ENCODE measurements at places on chromosomes 7 and 10.

DNA sequence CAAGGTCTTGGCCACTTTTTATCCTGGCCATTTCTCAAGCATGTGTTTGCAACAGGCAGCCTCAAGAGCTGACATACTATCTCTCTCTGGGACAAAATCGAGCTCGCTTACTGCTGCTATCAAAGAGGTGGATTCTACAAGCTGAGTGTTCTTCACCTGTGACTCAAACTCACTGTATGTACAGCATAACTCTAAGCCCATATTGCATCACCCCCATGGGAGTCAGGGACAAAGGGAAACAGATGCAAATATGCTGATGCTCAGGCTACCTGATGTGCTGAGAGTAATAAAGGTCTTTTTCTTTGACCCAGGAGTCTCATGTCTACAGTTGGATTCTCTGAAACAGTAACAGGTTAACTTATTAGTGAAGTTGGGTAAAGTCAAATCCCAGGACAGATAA is 45.2 kb downstream of the PCLO start:
- DNase-seq = no peak

GRCh38 chr10:125084614-125085257 is 75.6 kb downstream of the CTBP2 start:
- DNase-seq = peak; percentile 35

GRCh38 chr7:35263396-35263795 is 9.5 kb upstream of the TBX20 start:
- no peak for DNase-seq

- peak; percentile 61 for DNase-seq
These were observed 7.5 kb upstream of the TBXAS1 start for GRCh38 chr7:139821349-139822105.

GRCh38 chr10:124420254-124420653 is 1.5 kb upstream of the OAT start:
- DNase-seq = no peak

GRCh38 chr10:6665847-6666246 is 85.8 kb upstream of the PRKCQ start:
- no peak for DNase-seq

- no peak for DNase-seq
These were observed 597 bp downstream of the SND1 start for GRCh38 chr7:127652333-127653248.
